HL-60 (cell line): ENCODE measurements at places on chromosomes 4 and X.

DNA sequence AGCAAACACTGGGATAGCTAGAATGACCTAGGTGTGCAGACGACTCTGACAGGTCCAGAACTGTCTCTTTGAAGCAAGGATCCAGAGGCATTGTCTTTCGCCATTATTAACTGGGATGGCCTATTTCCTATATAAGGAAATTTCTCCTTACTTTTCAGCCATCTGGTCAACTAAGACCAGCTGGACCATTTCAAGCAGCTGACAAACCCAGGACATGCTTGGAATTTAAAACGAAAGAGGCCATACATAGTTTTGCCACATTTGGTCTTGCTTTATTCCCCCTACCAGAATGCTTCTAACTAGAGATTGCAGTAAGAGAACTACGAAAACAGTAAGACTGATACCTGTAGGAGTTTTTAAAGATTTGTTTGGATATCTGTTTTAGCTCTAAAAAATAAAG is 87.0 kb downstream of the GLRA2 start:
- DNase-seq: no peak

DNA sequence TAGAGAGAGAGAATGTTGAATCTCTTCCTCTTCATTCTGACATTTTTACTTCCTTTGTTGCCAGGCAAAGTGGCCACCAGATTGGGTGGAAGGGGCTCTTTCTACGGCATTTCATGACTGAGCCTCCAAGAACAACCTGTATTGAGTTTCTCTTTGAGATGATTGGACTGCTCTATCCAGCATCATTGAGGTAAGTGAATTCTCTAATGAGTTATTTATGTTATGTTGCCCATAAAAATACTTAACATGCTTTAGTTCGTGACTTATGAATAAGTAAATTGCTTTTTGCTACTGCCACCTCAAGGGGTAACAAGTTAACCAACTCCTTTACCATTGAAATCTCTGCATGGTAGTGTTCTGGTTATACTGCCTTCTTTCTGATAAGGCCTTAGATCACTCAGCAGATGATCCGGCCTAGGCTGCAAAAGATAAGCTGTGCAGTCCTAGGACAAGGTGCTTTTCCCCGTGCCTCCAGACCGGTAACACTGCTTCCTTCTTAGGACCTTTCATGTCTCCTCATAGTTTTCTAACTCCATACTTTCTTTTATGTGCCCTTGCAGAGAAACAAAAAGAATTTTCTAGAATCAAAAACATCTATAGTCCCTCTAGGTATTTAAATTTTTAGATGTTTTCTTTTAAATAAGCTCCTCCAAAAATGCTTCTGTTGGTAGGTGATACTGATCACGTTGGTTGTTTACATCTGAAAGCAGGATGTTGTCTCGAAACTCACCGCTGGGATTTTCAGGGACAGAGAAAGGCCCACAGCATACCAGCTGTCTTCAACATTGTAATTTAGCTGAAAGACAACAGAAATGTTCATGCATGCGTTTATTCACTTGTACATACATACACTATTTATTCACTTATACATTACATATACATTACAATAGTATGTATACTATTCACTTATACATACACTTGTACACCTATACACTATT is 157.1 kb upstream of the RBPJ start:
- no peak for DNase-seq

GRCh38 chr4:149584722-149585121 is 230.9 kb downstream of the IQCM start:
- DNase-seq: no peak

- no peak for DNase-seq
Observed at GRCh38 chr4:3531318-3531878, 824 bp downstream of the LRPAP1 start.

DNA sequence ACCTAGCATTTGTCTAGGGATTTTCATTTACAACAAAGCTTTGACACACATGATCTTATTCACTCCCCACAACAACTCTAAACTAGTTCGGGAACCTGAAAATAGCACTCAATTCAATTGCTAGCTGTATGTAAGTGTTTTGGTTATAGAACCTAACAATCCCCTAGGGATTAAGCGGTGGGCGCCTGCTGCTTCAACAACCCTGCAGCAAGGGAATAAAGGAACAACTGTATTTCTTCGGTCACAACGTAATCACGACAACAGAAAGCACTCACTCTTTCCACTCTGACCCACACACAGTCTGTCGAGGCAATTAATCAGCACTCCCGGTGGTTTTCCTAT is 674 bp upstream of the DIAPH2 start:
- no peak for DNase-seq

DNA sequence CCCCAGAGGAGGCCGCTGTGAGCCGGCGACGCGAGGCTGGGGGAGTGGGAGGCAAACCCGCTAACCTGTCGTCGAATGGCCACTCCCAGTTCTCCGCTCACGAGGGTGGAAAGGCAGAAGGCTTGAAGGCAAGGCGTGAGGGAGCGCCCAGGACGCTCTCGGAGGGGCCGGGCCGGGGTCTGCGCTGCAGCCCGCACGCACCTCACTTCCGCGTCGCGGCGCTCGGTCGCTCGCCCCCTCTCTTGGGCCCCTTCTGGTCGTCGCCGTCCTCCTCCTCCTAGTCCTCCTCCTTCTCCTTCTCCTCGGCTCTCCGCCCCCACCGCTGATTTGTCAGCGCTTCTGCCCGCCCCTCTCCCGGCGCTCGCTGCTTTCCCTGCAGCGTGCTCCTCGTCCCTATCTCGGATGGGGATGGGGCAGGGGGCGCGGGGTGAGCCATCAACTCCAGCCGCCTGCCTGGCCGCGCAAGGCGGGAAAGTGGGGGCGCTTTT is at the start of gene SNCA:
SNCA (minus strand) TSS at position 265 of the 488 bp plus-strand sequence. CDS start 1,494 bp downstream, outside the sequence.
- no peak for DNase-seq

GRCh38 chrX:31223817-31224216 is 152.0 kb upstream of the FTHL17 start:
- no peak for DNase-seq

GRCh38 chrX:118855681-118856310 is 32.2 kb downstream of the ZCCHC12 start:
- DNase-seq: no peak

- DNase-seq: no peak
Observed at GRCh38 chr4:182695009-182695408, 222.2 kb downstream of the DCTD start.

DNA sequence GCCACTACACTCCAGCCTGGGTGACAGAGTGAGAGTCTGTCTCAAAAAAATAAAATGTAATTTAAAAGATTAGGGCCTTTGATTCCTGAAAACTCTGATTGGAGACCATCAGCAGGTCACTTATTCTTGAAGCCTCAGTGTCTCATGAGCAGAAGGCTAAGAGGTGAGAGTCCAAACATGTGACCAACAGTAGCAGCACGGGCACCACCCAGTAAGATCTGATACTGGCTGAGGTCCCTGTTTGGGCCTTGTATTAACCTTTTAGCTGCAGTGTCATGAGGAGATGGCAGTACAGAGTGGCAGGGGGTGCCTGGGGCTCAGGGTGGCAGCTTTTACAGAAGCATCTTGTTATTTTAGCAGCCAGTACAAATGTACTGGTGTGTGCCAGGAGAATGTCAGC is 89.3 kb downstream of the FHDC1 start:
- DNase-seq: no peak

- no peak for DNase-seq
Observed at GRCh38 chrX:119155416-119156035, 27.9 kb upstream of the KIAA1210 start.

- DNase-seq: no peak
Observed at GRCh38 chr4:99645638-99646037, 12.0 kb downstream of the C4orf54 start.

- no peak for DNase-seq
Observed at GRCh38 chr4:128483816-128484215, 196.2 kb upstream of the PGRMC2 start.

DNA sequence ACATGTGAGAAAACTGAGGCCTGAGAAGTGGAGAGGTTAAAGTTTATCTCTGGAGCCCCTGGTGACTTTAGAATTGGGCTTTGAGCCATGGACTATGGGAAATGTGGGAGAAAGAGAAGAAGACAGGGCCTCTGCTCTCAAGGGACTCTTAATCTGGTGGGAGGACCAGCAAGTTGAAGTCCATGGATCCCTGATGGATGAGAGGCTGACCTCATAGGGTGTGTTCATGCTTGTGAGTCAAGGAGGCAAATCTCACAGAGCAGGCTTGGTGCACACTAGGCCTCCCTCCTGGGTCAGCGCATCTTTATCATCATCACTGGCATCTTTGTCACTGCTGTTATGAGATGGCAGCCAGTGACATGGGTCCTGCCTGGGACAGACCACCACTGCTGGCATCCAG is 211.9 kb downstream of the AFAP1 start:
- DNase-seq: no peak

- DNase-seq: no peak
Observed at GRCh38 chr4:119664168-119664907, 35.7 kb upstream of the PDE5A start.

DNA sequence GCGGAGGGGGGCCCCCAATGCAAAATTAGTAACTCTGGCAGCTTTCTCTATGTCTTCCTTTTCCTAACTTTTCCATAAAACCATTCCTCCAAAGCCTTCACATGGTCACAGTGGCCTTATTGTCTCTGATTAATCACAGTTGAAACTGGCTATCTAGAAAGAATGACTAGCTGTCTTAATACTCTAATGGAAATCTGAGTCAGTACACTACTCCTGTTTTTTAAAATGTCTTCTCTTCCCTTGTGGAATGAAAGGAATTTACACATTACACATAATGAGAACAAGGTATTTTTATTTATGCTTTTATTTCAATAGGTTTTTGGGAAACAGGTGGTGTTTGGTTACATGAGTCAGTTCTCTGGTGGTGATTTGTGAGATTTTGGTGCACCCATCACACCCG is 66.3 kb upstream of the PUDP start:
- DNase-seq: no peak

DNA sequence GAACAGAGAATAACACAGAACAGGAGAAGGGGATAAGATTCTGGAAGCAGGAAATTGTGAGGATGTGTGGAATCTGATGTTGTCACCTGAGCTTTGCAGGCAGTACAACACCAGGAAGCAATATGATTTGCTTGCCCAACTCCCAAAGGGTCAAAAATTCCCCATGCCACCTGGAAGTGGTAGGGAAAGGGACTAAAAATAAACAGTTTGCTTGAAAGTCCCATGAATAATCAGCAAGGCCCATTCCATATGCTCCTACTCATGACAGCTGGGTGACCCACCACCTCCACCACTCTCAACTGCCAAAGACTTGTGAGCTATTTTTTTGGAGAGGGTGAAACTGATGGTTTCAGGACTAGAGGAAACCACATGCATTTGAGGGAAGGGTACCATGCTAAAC is 168.4 kb downstream of the KCNIP4 start:
- DNase-seq: no peak

DNA sequence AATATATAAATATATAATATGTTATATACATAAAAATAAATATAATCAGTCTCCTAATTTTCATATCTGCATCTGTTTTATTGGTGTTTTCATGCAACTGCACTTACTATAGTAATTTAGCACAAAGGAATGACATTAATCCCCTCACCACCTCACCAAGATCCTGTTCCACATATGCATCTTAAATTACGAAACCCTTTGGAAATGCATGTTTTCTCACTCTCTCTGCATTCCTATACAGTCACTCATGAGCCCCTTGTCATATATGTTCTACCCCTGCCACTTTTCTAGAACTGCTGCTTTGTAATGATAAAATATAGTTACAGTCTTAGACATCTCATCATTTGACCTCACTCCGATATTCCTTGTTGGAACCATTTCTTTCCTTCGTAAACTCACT is 728.7 kb upstream of the SLIT2 start:
- no peak for DNase-seq

DNA sequence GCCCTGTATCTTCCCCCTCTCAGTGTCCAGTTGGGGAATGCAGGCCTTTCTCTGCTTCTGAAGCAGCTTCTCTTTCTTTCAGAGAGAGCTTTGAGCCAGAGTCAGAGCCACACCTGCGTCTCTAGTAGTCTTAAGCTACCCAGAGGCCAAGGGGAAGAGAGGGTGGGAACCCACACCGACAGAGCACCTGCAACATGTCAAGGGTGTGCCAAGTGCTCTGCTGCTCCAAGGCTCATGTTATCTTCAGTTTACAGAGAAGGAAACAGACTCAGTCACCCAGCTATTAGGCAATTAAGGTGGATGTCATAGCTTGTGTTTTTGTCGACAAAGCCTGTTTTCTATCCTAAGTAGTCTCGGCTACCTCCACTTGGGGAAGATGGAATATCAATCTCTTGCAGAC is 22.7 kb upstream of the RNF212 start:
- DNase-seq: peak; percentile 54

GRCh38 chr4:143202824-143203223 is 18.1 kb downstream of the USP38 start:
- no peak for DNase-seq

- no peak for DNase-seq
Observed at GRCh38 chrX:130100180-130100579, 10.1 kb downstream of the ELF4 start.

GRCh38 chrX:13688958-13689740 is at the start of gene RAB9A:
Gene RAB9A, plus strand, starts transcription at chrX:13689128. Its CDS starts 19,619 bp downstream, at chrX:13708747.
- DNase-seq: peak; percentile 75

GRCh38 chr4:86924811-86925210 is 10.0 kb upstream of the AFF1 start:
- DNase-seq: peak; percentile 14
